ENCODE measurements at places on chromosomes 11 and 22.

GRCh38 chr22:25142102-25142501 is 57.6 kb upstream of the CRYBB3 start:
- peaks cover 2% of the 10 kb centered on the region for H3K36me3 ChIP-seq
- no peak overlapping the region for H3K27ac ChIP-seq
- H3K4me3 ChIP-seq, result no peak overlapping the region
- no peaks in the 10 kb centered on the region for H3K4me1 ChIP-seq
- no peaks in the 10 kb centered on the region for H3K27me3 ChIP-seq

DNA sequence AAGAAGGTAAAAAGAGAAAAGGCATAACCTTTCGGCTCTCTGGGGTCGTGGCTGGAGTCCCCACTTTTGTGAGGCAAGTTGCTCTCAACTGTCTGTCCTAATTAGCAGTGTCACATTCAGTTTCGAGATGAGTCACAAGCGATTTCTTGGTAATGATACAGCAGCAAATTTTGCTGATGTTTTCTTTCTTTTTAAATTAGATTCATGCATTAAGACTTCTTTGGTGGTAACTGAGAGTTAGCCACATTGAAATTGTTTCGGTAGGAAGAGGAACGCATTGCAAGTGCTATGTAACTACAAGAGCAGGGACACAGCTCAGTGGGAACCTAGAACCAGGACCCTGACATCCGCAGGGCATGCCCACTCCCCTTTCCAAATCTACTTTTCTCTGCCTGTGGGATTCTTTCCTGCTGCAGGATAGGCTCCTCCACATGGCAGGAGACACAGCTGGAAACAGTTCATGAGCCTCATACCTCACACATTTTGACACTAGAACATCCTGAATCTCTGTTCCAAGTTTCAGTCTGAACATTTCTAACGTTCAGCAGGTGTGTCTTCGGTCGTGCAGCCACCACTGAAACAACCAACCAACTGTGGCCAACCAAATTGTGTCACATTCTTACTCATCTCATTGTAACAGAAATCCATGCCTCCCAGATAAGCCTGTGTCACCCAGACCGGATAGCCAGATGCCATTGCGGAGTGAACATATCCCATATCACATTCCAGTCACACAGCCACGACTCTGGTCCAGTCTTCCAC is 987.6 kb downstream of the NTM start:
- H3K27me3 ChIP-seq, result peaks cover 49% of the 10 kb centered on the region
- H3K4me1 ChIP-seq, result no peaks in the 10 kb centered on the region
- DNase-seq, result no peak
- no peaks in the 10 kb centered on the region for H3K36me3 ChIP-seq

DNA sequence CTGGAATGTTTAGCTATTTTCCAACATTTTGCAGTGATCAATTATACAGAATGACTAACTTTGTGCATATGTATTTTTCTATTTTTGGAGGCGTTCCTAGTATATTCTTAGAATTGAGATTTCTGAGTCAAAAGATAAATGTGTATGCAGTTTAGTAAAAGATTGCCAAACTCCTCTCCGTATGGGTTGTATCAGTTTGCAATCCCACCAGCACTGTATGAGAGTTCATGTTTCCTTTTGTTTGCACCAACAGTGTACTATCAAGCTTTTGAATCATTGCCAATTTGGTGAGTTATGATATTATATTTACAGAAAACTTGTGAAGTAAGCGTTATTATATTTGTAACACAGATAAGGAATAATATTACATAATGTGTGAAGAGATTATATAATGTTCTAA is 658.7 kb downstream of the JRKL start:
- no peaks in the 10 kb centered on the region for H3K4me1 ChIP-seq
- H3K27ac ChIP-seq, result no peak overlapping the region
- no peak overlapping the region for H3K4me3 ChIP-seq
- no peaks in the 10 kb centered on the region for H3K27me3 ChIP-seq

DNA sequence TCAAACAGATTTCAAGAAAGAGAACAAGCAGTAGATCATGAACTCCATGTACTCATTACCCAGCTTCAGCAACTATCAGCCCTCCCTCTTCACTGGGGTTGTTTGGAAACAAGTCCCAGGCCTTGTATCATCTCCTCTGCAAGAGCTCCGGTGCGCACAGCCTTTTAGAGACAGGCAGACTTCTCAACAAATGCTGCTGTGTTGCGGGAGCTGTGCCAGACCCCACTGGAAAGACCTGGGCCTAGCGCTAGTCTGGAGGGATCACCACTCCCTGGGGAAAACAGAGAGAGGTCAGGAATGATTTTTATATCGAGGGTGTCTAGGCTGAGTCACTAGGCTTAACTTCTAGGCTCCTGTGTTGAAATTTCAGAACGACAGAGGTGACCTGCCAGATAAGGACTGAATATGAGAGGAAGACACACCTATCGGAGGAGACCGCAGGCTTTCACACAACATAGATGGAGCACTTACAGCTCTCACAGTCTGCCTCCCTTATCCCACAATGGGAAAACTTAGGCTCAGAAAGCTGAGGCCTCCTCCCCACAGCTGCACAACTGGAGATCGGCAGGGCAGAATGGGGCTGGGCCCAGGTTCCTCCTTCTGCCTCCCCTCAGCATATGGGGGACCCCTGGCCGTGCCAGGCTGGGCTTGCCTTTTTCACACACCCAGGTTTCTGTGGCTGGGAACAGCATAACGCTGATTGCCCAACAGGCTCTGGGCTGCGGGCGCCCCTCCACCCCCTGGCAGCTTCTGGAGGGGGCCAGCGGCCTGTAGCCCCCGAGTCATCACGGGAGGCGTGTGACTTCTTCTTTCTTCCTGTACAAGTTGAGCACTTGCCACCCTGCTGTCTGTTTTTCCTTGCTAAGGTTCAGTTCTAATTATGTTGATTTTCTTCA is 86.0 kb downstream of the PKNOX2 start:
- peak overlapping the region; percentile 84 for H3K27ac ChIP-seq
- no peak overlapping the region for H3K4me3 ChIP-seq
- no peaks in the 10 kb centered on the region for H3K27me3 ChIP-seq
- H3K4me1 ChIP-seq, result peaks cover 11% of the 10 kb centered on the region

GRCh38 chr11:28536504-28537267 is 428.5 kb downstream of the METTL15 start:
- H3K4me3 ChIP-seq, result no peak overlapping the region
- no peaks in the 10 kb centered on the region for H3K27me3 ChIP-seq
- peaks cover 1% of the 10 kb centered on the region for H3K4me1 ChIP-seq
- H3K36me3 ChIP-seq, result no peaks in the 10 kb centered on the region
- no peak overlapping the region for H3K27ac ChIP-seq
- DNase-seq, result no peak

Data from mesothelial cell of epicardium (in vitro differentiated cells).